Foreskin keratinocyte (primary cell): ENCODE measurements at places on chromosomes 6 and 20. TPM values are rescaled to one million over a fixed set of nuclear protein-coding genes. Genes with fewer than 3 reads are reported as not detected.

The STMND1 gene
- not detected in 2 replicates for total RNA-seq

The C2 gene
- not detected in 2 replicates for total RNA-seq

The PMEPA1 gene
- total RNA-seq, result 50.3 and 171 TPM in 2 replicates

The TSHZ2 gene
- total RNA-seq, result 1.3 and 1.6 TPM in 2 replicates

The SH3BGRL2 gene
- 5.7 and 8.6 TPM in 2 replicates for total RNA-seq

The ADGRF5 gene
- 0.03 TPM in 1 of 2 replicates, not detected in the other for total RNA-seq

The MRAP2 gene
- 0.35 and 2.9 TPM in 2 replicates for total RNA-seq

The C20orf141 gene
- not detected in 2 replicates for total RNA-seq

The DNAH8 gene
- under 0.01 TPM in 1 of 2 replicates, not detected in the other for total RNA-seq

The TREM2 gene
- total RNA-seq, result 0.37 and 0.85 TPM in 2 replicates

The DZANK1 gene
- total RNA-seq, result 1.8 and 2.0 TPM in 2 replicates

The BTN2A1 gene
- total RNA-seq, result 9.9 and 10.0 TPM in 2 replicates

The BACH2 gene
- total RNA-seq, result 0.99 and 1.4 TPM in 2 replicates

The RAET1E gene
- total RNA-seq, result 1.1 and 1.5 TPM in 2 replicates
